Activated CD4-positive, alpha-beta T cell treated with anti-CD3 and anti-CD28 coated beads for 1 hour (primary cell): ENCODE measurements at places on chromosomes 13 and 19.

GRCh38 chr13:62085337-62086229 lies 669.9 kb upstream of the PCDH20 start:
- no peak for DNase-seq

- DNase-seq = no peak
Measured at GRCh38 chr13:50200988-50201387, 185.7 kb downstream of the KCNRG start.

DNA sequence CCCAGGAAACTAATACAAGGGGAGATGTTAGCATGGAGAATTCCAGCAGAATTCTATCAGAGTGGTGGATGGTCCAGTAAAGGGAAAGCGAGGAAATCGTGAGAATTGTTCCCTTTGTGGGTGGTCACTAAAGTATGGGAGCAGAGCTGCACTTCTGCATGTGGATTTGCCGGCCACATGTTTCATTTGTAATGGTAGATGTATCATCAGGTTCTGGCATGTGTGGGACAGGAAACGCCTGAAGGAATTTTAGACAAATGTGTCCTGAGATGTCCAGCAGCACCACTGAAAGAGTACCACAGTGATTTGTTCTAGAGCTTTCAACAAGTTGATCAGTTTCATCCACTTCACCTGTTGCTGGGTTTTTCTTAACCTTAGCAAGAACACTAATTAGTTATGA lies 308.4 kb downstream of the SHISA2 start:
- no peak for DNase-seq

DNA sequence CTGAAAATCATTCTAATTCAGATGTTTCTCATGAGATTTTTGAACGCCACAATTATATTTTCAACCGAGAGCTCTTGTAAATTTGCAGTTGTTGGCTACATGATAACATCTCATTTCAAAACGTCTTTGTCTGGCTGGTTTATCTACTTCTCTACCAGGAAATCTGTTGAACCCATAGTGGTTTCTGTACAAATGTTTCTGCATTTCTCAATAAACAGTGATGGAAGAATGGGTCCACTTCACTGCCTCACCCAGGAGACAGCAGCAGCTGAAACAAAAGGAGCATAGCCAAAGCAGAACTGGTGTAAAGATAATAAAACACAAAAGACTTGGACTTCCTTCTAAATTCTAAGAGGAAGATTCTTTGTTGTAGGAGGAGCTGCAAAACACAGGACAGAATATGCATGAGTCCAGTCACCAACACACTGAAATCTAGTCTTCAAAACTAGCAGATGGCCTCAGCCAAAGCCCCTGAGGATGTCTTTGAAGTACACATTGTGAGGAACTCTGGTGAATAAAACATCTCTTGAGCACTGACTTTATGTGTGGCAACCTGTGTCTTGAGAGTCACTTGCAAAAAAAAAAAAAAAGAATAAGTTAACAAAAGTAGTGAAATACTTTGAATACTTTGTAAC lies 68.6 kb upstream of the FGF14 start:
- no peak for DNase-seq

- DNase-seq = no peak
Measured at GRCh38 chr13:53004573-53004972, 24.0 kb upstream of the OLFM4 start.

DNA sequence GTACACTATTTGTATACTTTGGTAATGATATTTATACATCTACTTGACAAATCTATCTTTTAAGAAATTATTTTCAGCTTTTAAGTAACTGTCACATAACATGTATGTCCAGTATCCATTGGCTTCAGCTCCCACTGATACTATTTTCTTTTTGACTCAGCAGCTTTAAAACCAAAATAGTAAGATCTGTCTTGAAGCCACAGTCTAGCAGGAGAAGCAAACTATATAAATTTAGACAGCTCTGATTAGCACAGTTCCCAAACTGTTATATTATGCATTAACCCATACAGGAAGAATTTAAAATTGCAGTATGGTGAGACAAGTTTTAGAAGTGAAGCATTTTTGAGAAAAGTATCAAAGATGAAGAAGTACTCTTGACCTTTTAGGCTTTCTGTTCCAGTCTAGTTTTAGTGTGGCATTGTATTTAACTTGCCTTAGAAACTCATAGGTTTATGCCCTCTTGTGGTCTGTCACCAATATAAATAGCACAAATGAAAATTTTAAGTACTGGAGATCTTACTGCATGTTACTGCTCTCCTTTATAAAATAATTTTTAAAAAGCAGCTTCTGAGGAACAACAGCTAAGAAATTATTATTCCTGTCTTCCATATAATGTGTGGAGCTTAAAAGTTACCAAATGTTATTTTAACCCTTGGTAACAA lies 24.7 kb downstream of the URI1 start:
- no peak for DNase-seq
